ENCODE measurements at places on chromosomes 11 and 22. TPM values are rescaled to one million over a fixed set of nuclear protein-coding genes. Genes with fewer than 3 reads are reported as not detected.

The CDHR5 gene
- total RNA-seq: not detected

The SLC29A2 gene
- 18.9 TPM for total RNA-seq

The RNF141 gene
- total RNA-seq: 15.4 TPM

The NRIP3 gene
- 5.3 TPM for total RNA-seq

The HBB gene
- total RNA-seq: not detected

The OR8G1 gene
- not detected for total RNA-seq

The ANO9 gene
- total RNA-seq: 36.9 TPM

The GDPD4 gene
- total RNA-seq: not detected

The ISX gene
- total RNA-seq: not detected

The GRIK4 gene
- total RNA-seq: 0.02 TPM

The OR10V1 gene
- not detected for total RNA-seq

The RAB39A gene
- total RNA-seq: not detected

The DGAT2 gene
- total RNA-seq: 7.3 TPM

The PLEKHB1 gene
- 1.5 TPM for total RNA-seq

The PRR33 gene
- total RNA-seq: not detected

Measured in activated CD4-positive, alpha-beta T cell treated with anti-CD3 and anti-CD28 coated beads, Interleukin-2, amount 10 ng/mL, durations not matched to agents 24 days and 14 days (primary cell).